ENCODE measurements at places on chromosomes 11 and 22. TPM values are rescaled to one million over a fixed set of nuclear protein-coding genes. Genes with fewer than 3 reads are reported as not detected.

The SCN2B gene
- total RNA-seq = 0.06 TPM

The MPZL3 gene
- 9.8 TPM for total RNA-seq

The GAB4 gene
- not detected for total RNA-seq

- H3K36me3 ChIP-seq = no peaks in the 10 kb centered on the region
- H3K27ac ChIP-seq = no peak overlapping the region
- no peaks in the 10 kb centered on the region for H3K4me1 ChIP-seq
- no peak for DNase-seq
- H3K27me3 ChIP-seq = peaks cover 3% of the 10 kb centered on the region
- H3K4me3 ChIP-seq = no peak overlapping the region
Measured at GRCh38 chr11:86644291-86644690, 28.1 kb downstream of the ME3 start.

The OR2D2 gene
- total RNA-seq = not detected

GRCh38 chr22:25403284-25403810 lies 161.1 kb upstream of the GRK3 start:
- no peaks in the 10 kb centered on the region for H3K27me3 ChIP-seq
- H3K4me3 ChIP-seq = no peak overlapping the region
- H3K27ac ChIP-seq = no peak overlapping the region
- peaks cover 10% of the 10 kb centered on the region for H3K4me1 ChIP-seq
- H3K36me3 ChIP-seq = no peaks in the 10 kb centered on the region

The ATM gene
- 435 TPM for total RNA-seq

The TYMP gene
- total RNA-seq = 11.6 TPM

GRCh38 chr11:47020793-47021526 lies 84.4 kb downstream of the CSTPP1 start:
- DNase-seq = no peak
- no peaks in the 10 kb centered on the region for H3K4me1 ChIP-seq
- no peak overlapping the region for H3K4me3 ChIP-seq
- no peaks in the 10 kb centered on the region for H3K27me3 ChIP-seq
- no peak overlapping the region for H3K27ac ChIP-seq

The COMT gene
- 50.5 TPM for total RNA-seq

The SH3BP1 gene
- total RNA-seq = 92.0 TPM

The P2RX6 gene
- 1.2 TPM for total RNA-seq

All from T-cell (primary cell).